ENCODE measurements at places on chromosomes 4 and X.

DNA sequence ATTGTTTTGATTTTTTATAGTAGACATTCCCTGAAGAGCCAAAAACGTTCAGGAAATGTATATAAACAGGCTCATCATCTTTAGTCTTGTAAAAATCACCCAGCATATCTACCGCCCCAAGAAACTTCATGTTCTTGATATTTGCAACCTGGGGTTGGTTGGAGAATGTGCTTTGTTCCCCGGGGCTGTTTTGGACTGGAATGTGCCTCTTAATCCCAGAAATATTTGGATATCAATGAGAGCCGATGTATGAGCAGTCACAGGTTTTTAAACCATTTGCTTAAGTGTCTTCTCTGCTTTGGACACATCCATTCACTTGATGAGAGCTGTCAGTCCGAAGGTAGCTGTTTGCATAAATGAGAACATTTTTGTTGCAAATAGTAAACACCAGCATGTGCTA lies 449.7 kb downstream of the PCDH7 start:
- no peak for DNase-seq

DNA sequence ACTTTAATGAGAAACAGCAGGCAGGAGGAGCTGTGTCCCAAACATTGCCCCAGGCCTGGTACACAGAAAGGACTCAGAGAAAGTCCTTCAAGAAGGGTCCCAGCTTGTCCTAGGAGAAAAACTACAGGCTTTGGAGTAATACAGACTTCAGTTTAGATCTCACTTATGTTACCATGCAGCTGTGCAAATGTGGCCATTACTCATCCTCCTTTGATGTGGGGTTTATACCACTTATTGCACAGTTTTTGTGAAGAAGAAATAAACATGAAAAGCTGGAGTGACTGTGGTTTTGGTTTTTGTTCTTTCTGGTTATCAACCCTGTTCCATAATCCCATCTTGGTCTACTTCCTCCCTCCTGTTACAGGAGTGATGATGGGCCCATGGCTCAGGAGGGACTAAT lies 8.1 kb upstream of the CYTL1 start:
- no peak for DNase-seq

- no peak for DNase-seq
Measured at GRCh38 chr4:186761393-186761792, 37.7 kb upstream of the FAT1 start.

- DNase-seq, result no peak
Measured at GRCh38 chrX:97372001-97372766, 488.5 kb downstream of the RPA4 start.

DNA sequence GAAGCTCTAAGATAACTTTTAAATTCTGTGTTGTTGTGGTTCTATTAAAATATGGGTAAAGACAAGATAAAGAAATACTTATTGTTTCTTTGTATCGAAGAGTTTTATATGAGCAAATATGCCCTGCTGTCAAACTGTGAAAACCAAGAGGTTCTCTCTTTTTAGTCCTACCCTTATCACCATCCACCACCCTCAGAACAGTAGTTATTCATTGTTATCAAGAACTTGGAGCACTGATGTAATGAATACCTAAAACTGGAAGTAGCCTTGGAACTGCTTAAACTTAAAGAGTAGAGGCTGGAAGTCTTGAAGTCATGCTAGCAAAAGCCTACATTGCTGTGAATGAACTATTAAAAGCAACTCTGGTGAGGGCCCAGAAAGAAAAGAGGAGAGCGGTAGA lies 9.2 kb downstream of the PIR start:
- no peak for DNase-seq

DNA sequence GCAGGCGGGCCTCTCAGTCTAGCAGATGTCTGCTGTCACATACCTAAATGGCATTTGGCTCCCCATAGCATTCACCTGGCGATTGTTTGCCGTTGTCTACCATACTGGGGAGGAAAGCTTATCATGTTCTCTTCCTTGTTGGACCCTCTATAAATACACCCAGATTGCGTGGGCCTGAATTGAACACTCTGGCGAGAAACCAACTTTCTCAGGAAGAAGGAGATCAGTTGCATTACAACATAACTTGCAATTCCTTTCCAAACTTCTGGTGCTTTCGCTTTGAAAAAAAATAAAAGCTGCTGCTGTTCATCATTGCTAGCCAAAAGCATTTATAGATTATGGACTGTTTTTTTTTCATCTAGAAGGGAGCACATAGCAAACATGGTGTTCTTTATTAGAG lies 230.0 kb upstream of the GPC4 start:
- DNase-seq, result no peak

- no peak for DNase-seq
Measured at GRCh38 chr4:41095973-41096372, 118.4 kb downstream of the APBB2 start.

- no peak for DNase-seq
Measured at GRCh38 chrX:13007519-13008188, 32.7 kb downstream of the TMSB4X start.

- no peak for DNase-seq
Measured at GRCh38 chr4:83371936-83372335, 37.3 kb upstream of the HPSE start.

DNA sequence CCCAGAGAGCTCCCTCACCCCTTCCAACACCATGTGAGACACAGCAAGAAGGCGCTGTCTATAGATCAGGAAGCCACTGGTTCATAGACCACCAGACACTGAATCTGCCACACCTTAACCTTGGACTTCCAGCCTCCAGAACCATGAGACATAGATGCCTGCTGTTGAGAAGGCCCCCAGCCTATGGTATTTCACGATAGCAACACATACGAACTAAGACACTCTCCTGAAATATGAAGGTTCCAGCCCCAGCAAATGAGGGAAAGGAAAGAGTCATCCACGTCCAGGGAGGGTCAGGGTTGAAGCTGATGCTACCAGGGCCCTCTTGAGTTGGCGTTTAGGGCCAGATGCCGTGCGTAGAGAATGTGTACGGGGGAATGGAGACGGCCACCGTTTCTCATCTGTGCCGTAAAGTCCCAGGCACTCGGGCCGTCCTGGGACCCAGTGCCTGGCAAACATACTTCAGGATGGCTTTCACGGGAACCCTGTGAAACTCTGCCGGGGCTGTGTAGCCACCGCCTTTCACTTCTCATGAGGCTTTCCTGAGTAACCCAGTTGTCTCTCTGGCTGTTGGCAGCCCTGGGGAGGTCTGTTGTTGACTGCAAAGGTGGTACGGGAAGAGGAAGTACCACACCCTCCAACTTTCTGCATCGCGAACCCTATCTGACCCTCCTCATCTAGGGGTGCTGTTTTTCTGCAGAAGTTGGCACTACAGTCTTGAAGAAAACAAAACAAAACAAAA lies 17.7 kb upstream of the P2RY8 start:
- peak; percentile 81 for DNase-seq

DNA sequence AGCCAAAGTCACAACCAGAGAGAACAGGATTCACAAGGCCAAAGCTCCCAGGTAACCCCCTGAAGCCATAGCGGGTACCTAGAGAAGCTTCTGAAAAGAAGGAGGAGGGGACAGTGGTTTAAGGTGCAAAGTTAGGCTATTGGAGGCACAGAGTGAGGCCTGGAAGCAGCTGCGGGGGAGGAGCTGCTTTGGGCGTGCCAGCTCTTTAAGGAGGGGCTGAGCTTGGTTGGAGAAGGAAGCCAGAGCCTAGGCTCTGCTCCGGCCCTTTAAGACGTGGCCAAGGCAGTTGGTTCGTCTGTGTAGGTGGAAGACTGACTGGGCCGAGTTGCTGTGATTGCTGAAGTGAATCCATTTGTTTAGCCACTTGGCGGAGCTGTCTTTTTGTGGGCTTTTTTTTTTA lies 1.5 kb downstream of the KLF8 start:
- no peak for DNase-seq

- DNase-seq, result no peak
Measured at GRCh38 chr4:130576218-130576617, 1480.3 kb downstream of the C4orf33 start.

DNA sequence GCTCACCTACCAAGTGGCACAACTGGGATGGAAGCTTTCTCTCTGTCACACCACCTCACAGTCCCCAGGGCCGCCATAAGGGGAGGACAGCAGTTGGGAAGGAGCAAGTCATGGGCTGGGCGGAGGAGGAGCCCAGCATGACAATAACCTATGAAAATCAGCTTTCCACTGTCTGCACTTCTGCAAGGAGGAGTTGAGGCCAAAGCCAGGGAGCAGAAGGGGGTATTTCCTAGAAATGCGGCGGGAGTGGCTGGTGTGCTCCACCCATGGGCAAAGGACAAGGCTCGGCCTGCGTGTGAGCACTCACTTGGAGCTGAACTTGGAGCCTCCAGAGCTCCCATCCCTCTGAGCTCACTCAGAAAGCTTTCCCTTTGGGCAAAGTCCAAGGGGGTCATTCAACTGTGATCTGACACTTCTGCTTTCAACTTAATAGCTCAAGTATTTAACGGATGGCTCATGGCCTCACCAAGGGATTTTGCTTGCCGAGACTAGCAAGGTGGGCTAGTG lies 18.5 kb downstream of the APLN start:
- no peak for DNase-seq

GRCh38 chrX:16946361-16946964 lies at the start of gene REPS2:
TSS of gene REPS2 (plus strand) at chrX:16946658. CDS start at chrX:16946862, 204 bp downstream.
- DNase-seq, result peak; percentile 83

GRCh38 chr4:165175879-165176278 lies 31.5 kb upstream of the KLHL2 start:
- DNase-seq, result no peak

DNA sequence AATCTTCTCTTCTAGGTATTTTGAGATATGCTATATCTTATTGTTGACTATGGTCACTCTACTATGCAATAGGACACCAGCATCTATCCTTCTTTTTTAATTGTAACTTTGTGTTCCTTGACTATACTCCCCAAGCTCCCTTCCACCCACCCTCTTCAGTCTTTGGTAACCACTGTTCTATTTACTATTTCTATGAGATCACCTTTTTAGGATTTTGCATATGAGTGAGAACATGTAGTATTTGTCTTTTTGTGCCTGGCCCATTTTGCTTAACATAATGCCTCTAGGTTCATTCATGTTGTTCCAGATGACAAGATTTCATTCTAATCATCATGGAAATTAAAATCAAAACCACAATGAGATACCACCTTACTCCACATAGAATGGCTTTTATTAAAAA lies 63.3 kb upstream of the BANK1 start:
- no peak for DNase-seq

DNA sequence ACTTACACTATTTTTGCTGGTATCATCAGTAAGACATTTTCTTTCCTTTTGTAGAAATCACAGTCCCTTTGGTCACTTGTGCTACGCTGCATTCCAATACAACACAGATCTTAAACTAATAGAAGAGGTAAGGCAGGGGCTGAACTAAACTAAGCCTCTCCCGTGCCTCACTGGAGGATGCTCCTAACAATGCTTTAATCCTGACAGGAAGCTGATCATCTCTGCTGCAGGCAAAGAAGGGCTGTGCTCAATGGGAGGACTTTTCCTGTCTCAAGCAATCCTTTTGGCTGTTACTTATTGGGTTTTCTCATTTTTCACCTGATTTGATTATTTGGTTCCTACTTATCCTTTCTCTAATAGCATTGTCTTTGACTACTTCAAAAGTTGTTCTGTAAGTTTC lies 583.1 kb downstream of the INPP4B start:
- no peak for DNase-seq

DNA sequence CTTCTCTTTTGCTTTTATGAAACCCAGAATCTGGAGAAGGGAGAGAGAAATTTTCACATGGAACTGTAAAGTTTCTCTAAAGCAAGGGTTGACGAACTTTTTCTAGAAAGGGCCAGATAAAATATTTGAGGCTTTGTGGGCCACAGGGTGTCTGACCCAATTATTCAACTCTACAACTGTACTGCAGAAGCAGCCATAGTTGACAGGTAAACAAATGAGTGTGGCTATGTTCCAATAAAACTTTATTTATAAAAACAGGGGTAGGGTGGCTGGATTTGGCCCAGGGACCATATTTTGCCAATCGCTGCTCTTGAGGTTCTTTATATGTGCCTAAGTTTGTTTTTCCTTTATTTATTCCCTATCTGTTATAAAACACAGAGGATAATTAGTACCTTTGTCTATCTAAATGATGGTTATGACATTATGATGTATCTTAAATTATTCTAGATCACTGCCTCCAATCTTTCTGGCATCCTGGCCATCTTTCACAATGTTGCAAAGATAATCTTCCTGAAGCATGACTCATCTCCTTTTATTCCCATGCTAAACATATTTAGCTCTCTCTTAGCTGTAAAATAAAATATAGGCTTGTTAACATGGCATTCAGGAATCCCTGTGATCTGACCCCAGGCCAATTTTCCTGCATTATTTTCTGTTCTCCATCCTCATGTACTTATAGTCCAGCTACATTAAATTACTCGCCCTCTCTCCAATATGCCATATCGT lies 106.8 kb upstream of the CBLL2 start:
- DNase-seq, result no peak

- no peak for DNase-seq
Measured at GRCh38 chr4:7153711-7154110, 38.6 kb upstream of the SORCS2 start.

DNA sequence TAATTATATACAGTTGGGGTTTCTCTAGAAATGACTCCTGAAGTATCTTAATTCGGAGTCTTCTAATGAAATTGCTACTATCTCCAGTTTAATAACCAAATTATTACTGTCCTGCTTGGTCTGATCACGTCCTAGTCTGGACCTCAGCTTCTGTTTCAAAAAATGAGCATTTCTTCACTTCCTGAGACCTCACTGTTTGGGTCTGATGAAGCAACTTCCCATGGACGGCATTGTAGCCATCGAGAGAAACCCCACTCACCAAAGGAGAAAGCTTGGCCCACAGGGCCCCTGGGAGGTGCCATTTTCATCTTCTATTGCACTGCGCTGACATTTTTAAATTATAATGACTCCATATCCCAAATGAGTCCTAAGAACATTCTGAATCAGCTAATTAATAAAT lies 178.0 kb downstream of the MGST2 start:
- DNase-seq, result no peak

- DNase-seq, result no peak
Measured at GRCh38 chrX:11704725-11705495, 39.2 kb upstream of the ARHGAP6 start.

GRCh38 chrX:150680974-150681373 lies 12.2 kb upstream of the MTMR1 start:
- DNase-seq, result no peak

DNA sequence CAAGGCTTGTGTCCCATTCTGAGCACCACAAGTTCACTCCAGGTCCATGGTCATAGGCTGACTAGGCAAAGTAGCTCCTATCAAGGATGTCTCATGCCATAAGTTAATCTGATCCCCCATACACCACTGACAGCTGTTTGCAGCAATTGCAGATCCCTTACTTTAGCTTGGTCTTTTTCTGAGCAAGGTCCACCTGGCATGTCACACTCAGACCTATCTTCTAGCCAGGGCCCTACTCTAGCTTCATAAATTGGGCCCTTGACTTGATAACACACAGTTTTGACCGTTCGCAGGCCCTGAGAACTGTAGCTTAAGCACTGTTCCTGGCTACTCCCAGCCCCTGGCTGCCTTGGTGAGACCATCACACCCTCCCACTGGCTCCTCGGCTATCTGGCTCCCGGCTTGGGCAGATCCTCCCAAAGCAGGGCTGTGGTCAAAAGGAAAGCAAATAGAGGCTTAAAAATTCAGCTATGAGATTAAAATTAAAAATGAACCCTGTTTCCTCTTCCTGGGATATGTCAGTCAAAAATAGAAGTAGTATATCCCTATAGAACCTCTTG lies 427.4 kb downstream of the RAB28 start:
- no peak for DNase-seq
